Gastroesophageal sphincter (tissue), 4 donors: ENCODE measurements at places on chromosomes 3 and 15. TPM values are rescaled to one million over a fixed set of nuclear protein-coding genes. Genes with fewer than 3 reads are reported as not detected.

BNC1 gene
- 0.27 TPM for total RNA-seq

SLC22A14 gene
- total RNA-seq = not detected

STT3B gene
- 81.9 TPM for total RNA-seq

CLDN11 gene
- 1.4 TPM for total RNA-seq

ACSBG1 gene
- 2.1 TPM for total RNA-seq

SLC12A8 gene
- 2.3 TPM for total RNA-seq

MAGEL2 gene
- 0.13 TPM for total RNA-seq

AAGAB gene
- total RNA-seq = 22.9 TPM

ZBED2 gene
- total RNA-seq = not detected

PHLDB2 gene
- total RNA-seq = 73.3 TPM

BTLA gene
- 1.8 TPM for total RNA-seq

VEPH1 gene
- total RNA-seq = 2.3 TPM

TM4SF18 gene
- total RNA-seq = 8.1 TPM

CD86 gene
- total RNA-seq = 3.3 TPM

LMAN1L gene
- not detected for total RNA-seq

ITIH4 gene
- total RNA-seq = 1.2 TPM

CNTN6 gene
- not detected for total RNA-seq

DNA sequence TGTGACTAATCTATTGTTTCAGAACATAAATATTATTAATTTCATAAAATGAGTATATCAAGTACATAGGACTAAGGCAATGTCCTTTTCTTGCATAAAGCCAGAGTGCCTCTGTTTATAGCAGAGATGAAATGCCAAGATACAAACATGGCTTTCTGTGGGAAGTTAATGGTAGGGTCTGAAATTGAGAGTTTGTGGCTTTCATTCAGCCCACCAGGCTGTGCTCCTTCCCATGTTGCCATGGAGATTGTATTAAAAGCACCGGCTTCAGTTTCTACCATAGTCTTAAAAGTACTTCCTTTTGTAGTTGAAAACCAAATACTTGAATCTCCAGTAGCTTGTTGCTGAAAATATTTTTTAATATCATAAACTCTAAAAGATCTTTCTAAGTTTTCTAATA is 114.0 kb downstream of the LRRC28 start:
- no peak for ATAC-seq

- no peak for ATAC-seq
Observed at GRCh38 chr15:53884441-53884840, 93.8 kb upstream of the UNC13C start.

DNA sequence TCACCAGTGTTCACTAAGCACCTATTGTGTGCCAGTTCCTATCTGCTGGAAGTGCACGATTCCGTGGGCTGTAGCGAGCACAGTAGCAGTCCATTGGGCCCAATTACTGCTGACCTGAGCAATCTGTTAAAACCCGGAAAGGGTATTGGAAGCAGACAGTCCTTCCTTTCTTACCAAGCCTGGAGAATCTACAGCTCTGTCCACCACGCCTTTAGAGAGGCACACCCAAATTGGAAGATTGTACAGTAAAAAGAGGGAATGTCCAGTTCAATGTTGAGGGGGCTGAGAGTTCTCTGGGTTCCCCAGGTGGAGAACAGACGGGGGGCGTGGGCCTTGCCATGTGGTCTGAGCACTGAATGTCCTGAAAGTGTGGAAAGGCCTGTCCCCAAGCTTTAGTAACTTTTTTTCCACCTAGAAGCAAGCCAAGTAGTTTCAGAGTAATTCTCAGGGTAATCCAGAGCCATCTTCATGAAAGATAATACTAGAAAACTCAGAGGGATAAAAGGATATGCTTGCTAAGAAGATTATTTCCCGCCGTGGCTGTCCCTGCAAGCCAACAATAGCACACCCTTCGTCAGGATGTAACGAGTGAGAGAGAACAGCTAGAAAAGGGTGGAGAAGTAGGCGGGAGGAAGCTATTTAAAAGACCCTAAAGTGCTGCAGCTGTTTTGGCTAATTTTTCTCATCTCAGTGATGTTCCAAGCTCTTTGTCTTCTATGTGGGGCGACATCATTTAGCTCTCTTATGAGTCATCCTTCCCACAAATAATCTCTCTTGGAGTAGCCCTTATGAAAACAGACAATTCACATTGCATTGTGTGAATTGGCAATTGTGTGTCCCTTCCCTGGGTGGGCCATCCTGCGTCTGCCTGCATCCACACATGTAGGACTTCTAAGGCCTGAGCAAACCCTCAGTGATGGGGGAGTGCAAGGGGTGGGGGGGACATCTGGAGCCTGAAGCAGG is 181.0 kb downstream of the ATG7 start:
- peak; percentile 56 for ATAC-seq

DNA sequence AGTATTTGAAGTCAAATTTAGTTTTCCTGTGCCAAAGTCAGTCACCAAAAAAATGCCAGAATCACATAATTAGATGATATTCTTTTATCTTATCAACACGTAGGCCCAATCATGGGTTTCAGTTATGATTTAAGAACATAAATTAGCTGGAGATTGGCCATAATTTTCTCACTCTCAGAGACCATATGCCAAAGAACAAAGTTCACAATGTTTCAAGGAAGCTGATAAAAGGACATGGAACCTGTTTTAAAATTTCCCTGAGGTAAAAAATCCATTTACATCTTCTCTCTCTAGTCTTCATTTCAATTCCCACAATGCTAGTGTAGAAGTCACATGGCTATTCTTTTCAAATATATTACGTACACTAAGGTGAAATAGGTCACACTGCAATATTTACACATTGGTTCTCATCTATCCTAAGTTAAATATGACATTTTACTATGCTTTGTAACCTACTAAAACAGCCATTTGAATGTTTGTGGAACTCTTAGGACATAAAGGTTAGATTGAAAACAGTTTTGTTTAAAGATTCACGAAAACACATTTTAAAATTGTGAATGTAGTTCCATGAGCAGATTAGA is 42.7 kb upstream of the DCUN1D1 start:
- ATAC-seq = no peak

GRCh38 chr3:190855151-190855550 is 7.3 kb downstream of the GMNC start:
- no peak for ATAC-seq

DNA sequence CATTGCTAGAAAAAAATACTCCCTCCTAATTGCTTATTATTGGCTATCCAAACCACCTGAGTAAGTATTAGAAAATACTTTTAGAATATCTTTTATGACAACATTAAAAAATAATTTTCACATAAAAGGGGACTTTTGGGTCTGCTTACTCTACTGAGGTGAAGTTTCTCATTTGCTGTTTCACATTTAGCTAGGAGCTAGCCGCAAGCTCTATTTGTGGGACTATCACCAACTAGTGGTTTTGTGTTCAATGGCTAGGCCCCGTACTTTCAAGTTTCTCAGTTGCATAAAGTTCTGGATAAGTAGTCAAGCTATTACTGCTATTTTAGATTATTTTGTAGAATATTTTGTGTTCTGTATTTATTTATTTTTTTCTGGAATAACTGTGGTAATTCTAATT is 244.2 kb upstream of the SLITRK3 start:
- ATAC-seq = no peak

DNA sequence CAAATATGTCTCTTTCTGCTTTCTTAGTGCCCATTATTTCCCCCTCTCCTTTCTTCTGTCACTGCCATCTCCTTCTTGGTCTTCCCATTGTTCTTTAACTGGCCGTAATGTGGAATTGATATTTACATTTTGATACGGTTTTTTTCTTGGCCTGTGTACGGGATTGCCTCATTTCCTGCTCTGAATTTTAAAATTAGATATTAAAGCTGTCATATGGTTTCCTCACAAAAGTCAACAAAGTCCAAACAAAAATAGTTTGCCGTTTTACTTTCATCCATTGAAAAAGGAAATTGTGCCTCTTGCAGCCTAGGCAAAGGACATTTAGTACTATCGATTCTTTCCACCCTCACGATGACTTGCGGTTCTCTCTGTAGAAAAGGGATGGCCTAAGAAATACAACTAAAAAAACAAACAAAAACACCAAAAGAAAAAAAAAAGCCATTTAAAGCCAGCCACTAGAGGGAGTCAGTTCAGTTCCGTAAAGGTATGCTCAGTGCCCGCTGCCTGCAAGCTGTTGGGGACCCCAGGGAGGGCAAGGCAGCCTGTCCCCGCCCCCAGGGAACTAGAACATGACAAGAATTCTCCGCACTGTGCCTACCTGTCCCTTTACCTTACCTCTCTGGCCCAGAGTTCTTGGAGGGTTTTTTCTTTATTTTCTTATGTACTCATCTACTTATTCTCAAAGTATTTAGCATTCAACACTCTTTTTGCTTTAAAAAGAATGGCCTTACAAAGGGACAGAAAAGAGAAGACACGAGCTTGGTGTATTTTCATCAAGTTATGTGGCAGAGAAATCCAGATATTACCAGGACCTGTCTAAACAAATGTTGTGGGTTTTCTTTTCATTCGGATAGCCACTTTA is 30.0 kb upstream of the NR2E3 start:
- ATAC-seq = no peak

GRCh38 chr3:116444819-116445310 is 422 bp downstream of the LSAMP start:
- peak; percentile 28 for ATAC-seq

GRCh38 chr3:160477750-160478149 is 28.2 kb upstream of the TRIM59 start:
- ATAC-seq = no peak

DNA sequence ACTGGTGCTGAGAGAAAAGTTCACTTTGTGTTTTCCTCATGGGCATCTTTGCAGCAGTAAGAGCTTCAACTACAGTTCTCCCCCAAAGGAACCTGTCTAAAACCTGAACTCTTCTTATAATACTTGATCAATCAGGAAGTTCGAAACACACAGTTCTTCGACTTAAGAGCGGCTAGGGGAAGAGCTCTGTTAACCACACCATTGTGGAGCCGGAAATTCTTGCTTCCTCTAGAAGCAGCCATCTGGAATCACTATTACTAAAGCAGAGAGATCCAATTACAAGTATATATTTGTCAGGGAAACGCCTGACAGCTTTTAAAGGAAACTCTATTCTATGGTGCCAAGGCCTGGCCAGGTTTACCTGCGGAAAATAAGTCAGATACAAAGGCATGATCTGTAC is 337.3 kb upstream of the CBLB start:
- ATAC-seq = no peak

DNA sequence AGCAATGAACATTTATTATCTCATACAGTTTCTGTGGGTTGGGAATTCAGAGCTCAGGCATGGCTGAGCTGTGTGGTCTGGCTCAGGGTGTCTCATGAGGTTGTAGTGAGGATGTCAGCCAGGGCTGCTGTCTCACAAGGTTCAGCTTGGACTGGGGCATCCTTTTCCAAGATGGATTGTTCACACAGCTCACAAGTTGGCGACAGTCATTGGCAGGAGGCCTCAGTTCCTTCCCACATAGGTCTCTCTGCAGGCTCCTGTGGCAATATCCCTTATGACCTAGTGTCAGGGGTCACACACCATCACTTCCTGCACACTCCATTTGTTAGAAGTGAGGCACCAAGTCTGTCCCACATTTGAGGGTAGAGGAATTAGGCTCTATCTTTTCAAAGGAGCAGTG is 56.0 kb downstream of the RPLP1 start:
- ATAC-seq = no peak

DNA sequence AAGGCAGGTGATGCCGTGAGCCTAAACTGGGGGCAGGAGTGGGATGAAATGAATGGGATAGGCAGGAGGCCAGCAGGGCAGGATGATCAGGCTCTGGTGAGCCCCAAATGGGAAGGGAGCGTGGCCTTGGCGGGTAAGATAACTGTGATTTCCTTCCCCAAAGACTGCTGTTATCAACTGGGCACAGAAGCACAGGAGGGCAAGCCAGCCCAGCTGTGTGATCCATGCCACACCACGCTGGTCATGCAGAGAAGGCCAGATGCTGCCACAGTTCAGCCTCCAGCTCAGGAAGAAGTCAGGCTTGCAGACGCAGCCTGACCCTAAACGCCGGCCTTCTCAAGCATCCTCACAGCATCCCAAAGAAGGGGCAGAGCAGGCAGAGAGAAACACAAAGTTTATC is 52.1 kb upstream of the GNB5 start:
- no peak for ATAC-seq

DNA sequence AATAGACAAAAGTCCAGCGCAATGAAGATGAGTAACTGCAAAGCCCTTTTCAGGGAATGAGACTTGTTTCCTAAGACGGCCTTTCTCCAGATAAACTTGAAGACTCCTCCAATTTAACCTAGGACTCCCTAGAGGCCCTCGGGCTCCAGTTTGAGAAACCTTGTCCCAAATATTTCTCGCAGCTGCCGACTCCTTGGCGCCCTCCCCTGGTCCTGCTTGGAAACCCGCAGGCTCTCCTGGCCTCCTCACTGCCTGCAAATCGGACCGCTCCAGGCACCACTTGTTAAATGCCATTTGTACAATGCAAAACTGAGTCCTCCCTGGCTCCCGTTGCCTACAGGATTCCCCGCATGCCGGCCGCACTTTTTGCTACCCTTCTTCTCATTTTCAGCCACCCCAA is 36.8 kb downstream of the MUC4 start:
- peak; percentile 58 for ATAC-seq

DNA sequence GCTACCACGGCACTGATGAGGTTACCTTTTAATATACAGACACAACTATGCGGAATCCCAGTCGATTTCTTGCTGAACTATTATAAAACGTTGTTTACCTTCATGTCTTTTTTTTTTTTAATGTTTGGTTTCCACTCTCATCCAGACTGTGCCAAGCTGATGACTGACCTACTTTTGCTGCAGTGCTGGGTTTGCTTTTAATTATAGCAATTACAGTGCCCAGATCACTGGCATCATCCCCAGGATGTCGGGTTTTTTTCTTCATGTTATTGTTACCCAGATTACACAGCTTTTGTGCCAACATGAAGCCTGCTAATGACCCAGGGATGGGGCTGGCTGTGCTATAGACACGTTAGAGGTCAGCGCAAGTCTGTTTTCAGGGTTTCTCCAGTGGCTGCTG is 294.0 kb upstream of the ATP10A start:
- peak; percentile 64 for ATAC-seq

DNA sequence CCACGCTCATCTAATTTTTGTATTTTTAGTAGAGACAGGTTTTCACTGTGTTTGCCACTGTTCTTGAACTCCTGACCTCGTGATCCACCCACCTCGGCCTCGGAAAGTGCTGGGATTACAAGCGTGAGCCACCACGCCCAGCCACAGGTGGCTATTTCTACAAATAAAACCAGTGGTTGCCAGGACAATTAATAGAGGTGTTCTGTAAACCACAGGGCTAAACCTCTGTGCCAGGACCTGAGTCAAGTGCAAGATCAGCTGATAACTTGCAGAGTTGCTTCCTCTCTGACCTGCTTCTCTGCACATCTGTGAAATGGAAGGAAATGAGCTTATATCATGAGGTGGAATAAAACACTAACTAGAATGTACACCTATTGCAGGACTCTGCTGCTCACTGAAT is 72.8 kb downstream of the CD200R1L start:
- ATAC-seq = no peak

DNA sequence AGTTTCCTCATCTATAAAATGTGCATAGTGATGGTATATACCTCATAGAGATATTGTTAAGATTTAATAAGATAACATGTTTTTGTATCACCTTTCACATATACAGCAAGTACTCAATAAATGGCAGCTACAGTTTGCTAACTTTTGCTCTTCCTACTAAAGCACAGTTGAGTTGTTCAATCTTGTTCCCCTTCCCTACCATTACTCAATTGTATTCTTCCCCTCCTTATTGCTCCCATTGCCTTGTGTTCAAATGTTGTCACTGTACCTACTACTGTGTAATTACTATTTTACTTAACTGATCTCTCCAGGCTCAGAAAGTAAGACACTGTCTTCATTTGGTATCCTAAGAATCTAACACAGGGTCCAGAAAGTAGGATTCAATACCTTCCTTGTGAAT is 5.5 kb downstream of the CD47 start:
- ATAC-seq = no peak

GRCh38 chr15:47136236-47136635 is 581.1 kb upstream of the SEMA6D start:
- no peak for ATAC-seq

GRCh38 chr3:185958626-185959025 is 20.8 kb upstream of the TRA2B start:
- no peak for ATAC-seq
